ENCODE measurements at places on chromosomes 1 and 21. TPM values are rescaled to one million over a fixed set of nuclear protein-coding genes. Genes with fewer than 3 reads are reported as not detected.

GRCh38 chr1:5223206-5223605, 568.8 kb downstream of the AJAP1 start:
- no peaks in the 10 kb centered on the region for H3K4me1 ChIP-seq
- H3K27ac ChIP-seq: no peak overlapping the region
- no peaks in the 10 kb centered on the region for H3K36me3 ChIP-seq
- no peaks in the 10 kb centered on the region for H3K27me3 ChIP-seq

DNA sequence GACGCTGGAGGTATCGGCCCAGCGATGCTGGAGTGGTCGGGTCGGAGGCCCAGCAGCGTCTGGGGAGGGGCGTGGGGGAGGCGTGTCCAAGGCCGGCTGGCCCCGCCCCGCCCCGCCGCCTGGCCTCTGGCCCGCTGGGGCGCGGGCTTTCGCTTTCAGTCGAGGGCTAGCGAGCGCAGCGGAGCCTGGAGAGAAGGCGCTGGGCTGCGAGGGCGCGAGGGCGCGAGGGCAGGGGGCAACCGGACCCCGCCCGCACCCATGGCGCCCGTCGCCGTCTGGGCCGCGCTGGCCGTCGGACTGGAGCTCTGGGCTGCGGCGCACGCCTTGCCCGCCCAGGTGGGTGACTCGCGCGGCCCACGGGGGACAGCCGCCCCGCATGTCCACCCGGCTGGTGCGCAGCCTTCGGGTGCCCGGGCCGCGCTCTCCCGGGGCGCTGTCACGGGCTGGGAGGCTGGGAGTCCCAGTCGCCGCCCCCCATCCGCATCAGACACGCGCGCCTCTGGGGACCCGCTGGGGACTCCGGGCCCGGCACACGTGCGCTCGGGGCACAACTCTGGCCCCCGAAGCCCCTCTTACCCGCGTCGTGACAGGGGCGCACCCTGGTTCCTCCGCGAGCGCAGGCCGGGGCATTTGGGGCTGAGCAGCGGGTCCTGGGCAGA, at the start of gene TNFRSF1B:
TSS of gene TNFRSF1B (plus strand) at position 158 of the 659 bp plus-strand sequence. CDS start at position 259, 101 bp downstream.
- no peaks in the 10 kb centered on the region for H3K27me3 ChIP-seq
- peak within 1 kb of the TSS; percentile 100 for H3K4me3 ChIP-seq
- DNase-seq: peak; percentile 79
- H3K36me3 ChIP-seq: peaks cover 38% of the 10 kb centered on the region
- H3K4me1 ChIP-seq: peaks cover 75% of the 10 kb centered on the region
- H3K27ac ChIP-seq: peak within 1 kb of the TSS; percentile 94

Gene CYP4Z1
- not detected for total RNA-seq

- no peak overlapping the region for H3K4me3 ChIP-seq
- peaks cover 29% of the 10 kb centered on the region for H3K36me3 ChIP-seq
- peaks cover 64% of the 10 kb centered on the region for H3K4me1 ChIP-seq
- peak overlapping the region; percentile 28 for H3K27ac ChIP-seq
Measured at GRCh38 chr1:21774835-21775549, 8.0 kb downstream of the USP48 start.

Gene PRKAA2
- not detected for total RNA-seq

Gene UBE4B
- 28.7 TPM for total RNA-seq

DNA sequence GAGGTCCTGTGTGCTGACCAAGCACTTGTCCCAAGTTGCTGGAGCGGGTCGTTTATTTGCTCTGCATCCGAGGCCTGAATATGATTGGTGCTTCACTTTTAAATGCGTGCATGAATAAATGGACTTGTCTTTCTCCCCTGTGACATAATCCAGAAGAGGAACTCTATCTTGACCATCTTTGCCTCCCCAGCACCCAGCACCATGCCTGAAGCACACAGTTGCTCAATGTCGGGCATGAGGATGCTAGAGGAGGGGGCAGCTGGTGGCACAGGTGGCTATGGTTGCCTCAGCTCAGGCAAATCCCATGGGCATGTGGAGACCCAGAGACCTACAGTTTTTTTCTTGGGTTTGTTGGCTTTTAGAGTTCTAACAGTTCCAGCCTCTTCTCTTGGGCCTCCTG, 142.6 kb downstream of the KAZN start:
- no peaks in the 10 kb centered on the region for H3K4me1 ChIP-seq
- no peak for DNase-seq
- no peak overlapping the region for H3K4me3 ChIP-seq
- H3K27me3 ChIP-seq: peaks cover 25% of the 10 kb centered on the region
- no peak overlapping the region for H3K27ac ChIP-seq

GRCh38 chr21:36744560-36745231, 45.8 kb downstream of the SIM2 start:
- peaks cover 9% of the 10 kb centered on the region for H3K4me1 ChIP-seq
- no peaks in the 10 kb centered on the region for H3K36me3 ChIP-seq
- no peak overlapping the region for H3K27ac ChIP-seq
- no peak overlapping the region for H3K4me3 ChIP-seq
- DNase-seq: no peak

DNA sequence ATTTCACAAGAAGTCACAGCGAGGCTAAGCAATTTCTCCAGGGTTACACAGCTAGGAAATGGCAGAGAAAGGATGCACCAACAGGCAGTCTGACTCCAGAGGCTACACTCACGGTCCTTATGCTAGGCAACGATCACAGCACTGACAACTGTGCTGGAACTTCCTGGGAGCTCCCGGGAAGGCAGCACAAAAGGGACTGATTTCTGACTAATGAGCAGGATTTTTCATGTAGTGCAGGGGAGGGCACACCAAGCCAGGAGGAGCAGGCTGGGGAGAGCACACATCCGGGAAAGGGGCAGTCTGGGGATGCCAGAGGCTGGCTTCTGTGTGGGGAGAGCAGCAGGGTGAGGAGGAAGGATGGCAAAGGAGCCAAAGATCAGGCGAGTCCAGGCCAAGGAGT, 486.7 kb downstream of the OMA1 start:
- no peaks in the 10 kb centered on the region for H3K4me1 ChIP-seq
- no peak for DNase-seq
- H3K27me3 ChIP-seq: no peaks in the 10 kb centered on the region
- no peak overlapping the region for H3K27ac ChIP-seq

- peaks cover 15% of the 10 kb centered on the region for H3K27me3 ChIP-seq
- peak; percentile 80 for DNase-seq
- no peak overlapping the region for H3K27ac ChIP-seq
- H3K36me3 ChIP-seq: no peaks in the 10 kb centered on the region
Measured at GRCh38 chr1:23838401-23838866, 13.2 kb upstream of the HMGCL start.

DNA sequence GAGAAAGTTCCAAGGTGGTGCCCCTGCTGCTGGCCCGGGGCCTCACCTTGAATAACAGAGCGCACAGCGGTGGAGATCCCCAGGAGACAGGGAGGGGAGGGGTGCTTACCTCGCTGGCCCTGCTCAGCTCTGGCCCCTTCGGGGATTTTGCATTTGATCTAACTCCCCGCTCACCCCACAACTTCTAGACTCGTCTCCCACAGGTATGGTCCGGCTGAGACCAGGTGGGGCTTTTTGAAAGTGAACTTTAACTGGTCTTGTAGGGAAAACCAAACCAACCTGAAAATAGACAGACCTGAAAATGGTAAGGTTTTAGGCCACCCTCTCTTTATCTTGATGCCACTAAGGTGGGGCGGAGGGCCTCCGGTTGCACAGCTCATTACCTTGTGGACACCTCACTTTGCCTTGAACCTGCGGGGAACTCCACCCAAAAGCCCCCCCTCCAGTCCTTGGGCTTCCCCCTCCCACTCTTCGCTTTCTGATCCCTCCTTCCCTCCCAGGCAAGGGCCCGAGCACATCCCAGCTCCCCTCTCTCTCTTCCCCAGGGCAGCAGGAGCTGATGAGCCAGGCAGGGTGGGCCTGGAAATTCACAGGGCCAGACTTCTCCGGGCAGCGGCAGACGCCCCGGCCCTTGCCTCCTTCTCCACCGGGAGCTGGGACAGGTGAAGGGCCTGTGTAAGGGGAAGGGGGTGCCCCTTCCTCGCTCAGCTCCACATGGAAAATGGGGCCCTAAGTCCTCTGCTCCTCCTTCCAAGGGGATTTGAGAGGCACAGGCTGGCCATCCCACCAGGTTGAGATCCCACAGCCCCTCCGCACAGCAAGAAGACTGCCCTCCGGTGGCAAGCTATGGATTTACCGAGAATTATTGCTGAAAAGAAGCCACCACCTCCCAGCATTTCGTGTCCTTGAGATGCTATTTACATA, 16.1 kb downstream of the TNFRSF8 start:
- peak; percentile 71 for DNase-seq
- peaks cover 48% of the 10 kb centered on the region for H3K36me3 ChIP-seq
- H3K4me1 ChIP-seq: peaks cover 57% of the 10 kb centered on the region
- H3K4me3 ChIP-seq: no peak overlapping the region
- no peak overlapping the region for H3K27ac ChIP-seq

DNA sequence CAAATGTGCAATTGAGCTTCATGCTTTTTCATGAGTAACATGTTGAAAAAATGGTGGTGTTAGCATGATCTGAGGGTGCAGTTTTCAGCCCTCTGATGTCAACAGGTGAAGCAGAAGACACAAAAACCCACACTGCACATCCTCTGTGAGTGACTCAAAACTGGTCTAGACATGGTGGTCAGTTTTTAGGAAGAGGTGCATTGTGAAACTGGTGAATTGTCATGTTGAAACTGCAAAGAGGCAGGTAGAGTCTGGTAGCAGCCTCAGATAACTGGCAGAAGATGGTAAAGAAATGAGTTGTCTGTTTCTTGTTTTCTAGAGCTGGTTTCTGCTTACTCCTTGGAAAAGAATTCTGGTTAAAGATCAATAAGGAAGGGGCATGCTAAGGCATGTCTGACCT, 97.3 kb upstream of the HMCN1 start:
- H3K4me1 ChIP-seq: peaks cover 41% of the 10 kb centered on the region
- peak; percentile 85 for DNase-seq
- peaks cover 65% of the 10 kb centered on the region for H3K36me3 ChIP-seq
- H3K27me3 ChIP-seq: no peaks in the 10 kb centered on the region

Gene REN
- not detected for total RNA-seq

DNA sequence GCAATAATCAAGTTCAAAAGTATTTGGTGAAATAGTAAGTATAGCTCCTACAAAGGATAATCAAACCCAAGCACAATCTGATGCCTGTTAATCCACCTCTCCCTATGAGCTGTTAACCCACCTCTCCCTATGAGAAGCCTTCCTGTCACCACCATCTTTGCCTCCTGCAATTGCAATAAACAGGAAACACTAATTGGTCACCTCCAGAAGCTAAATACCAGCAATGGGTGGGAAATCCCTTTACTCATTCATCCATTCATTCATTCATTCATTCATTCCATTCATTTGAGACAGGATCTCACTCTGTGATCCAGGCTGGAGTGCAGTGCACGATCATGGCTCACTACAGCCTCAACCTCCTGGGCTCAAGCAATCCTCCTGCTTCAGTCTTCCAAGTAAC, 132.8 kb downstream of the RERE start:
- H3K4me3 ChIP-seq: no peak overlapping the region
- H3K27me3 ChIP-seq: no peaks in the 10 kb centered on the region
- DNase-seq: no peak
- peaks cover 37% of the 10 kb centered on the region for H3K4me1 ChIP-seq

- peaks cover 7% of the 10 kb centered on the region for H3K4me1 ChIP-seq
- H3K36me3 ChIP-seq: no peaks in the 10 kb centered on the region
- no peak for DNase-seq
Measured at GRCh38 chr1:116368241-116368640, 4.8 kb upstream of the ATP1A1 start.

Gene UTS2
- 0.73 TPM for total RNA-seq

GRCh38 chr1:206493279-206493678, 14.1 kb upstream of the RASSF5 start:
- no peaks in the 10 kb centered on the region for H3K27me3 ChIP-seq
- no peak overlapping the region for H3K27ac ChIP-seq
- no peak for DNase-seq
- peaks cover 37% of the 10 kb centered on the region for H3K36me3 ChIP-seq
- H3K4me3 ChIP-seq: no peak overlapping the region

DNA sequence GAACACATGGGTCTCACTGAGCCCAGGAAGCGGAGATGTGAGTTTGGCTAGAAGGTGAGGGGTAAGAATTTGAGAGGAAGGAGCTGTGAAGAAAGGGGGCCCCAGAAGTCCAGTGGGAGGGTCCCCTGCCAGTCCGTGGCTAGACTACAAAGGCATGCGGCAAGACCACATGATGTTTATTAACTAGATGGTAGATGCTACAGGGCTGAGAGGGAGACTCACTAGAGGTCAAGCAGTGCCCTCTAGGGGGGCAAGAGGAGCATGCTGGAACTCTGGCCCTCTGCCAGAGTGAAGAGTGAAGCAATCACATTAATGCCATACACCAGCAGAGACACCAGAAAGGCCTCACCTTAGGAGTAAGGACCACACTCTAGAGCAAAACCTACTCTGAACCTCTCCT, 12.2 kb downstream of the KIAA0319L start:
- no peak overlapping the region for H3K27ac ChIP-seq
- H3K36me3 ChIP-seq: peaks cover 33% of the 10 kb centered on the region
- DNase-seq: peak; percentile 67
- no peak overlapping the region for H3K4me3 ChIP-seq

GRCh38 chr21:40152476-40152875, 285.2 kb downstream of the PCP4 start:
- no peak for DNase-seq
- H3K36me3 ChIP-seq: no peaks in the 10 kb centered on the region
- no peaks in the 10 kb centered on the region for H3K27me3 ChIP-seq

DNA sequence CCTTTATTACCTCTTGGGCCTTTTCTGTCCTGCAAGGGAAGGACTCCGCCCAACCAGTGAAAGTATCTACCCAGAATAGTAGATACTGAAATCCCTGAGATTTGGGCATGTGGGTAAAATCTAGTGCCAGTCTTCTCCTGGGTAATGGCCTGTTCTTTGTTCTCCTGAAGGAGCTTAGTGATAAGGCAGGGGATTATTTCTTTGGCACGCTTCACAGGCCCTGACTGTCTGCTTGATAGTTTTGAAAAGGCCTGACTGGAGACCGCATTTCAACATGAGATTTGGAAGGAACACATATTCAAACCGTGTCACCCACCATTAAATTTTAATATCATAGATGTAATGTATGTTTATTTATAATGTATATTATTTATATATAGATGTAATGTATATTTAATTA, 48.9 kb downstream of the RASAL2 start:
- no peaks in the 10 kb centered on the region for H3K36me3 ChIP-seq
- H3K4me3 ChIP-seq: no peak overlapping the region
- H3K27me3 ChIP-seq: no peaks in the 10 kb centered on the region
- no peaks in the 10 kb centered on the region for H3K4me1 ChIP-seq
- H3K27ac ChIP-seq: no peak overlapping the region

Gene TMEM234
- total RNA-seq: 12.3 TPM

DNA sequence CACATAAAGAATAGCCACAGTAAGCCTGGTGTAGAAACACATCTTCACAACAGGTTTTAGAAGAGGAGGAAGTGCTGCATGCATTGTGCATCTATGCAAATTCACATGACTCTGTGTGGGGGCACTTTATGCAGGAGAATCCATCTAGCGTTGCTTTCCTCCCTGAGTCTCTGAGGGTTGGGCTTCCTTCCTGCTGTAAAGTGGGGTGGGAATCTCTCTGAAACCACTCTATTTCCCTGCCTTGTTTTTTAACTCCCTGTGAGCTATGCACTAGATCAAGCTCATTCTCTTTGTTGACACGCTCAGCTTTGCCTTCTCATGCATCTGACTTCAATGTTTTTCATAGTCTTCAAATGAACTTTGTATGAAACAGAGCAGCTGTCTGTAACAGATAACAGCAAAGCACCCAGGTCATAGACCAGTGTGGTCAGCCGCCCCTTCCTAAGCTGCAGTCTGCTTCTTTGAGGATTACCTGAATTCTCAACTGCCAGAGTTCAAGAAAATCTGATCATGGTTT, 102.7 kb upstream of the DPH5 start:
- peak overlapping the region; percentile 78 for H3K27ac ChIP-seq
- DNase-seq: no peak
- H3K27me3 ChIP-seq: peaks cover 6% of the 10 kb centered on the region
- H3K36me3 ChIP-seq: peaks cover 8% of the 10 kb centered on the region
